ENCODE measurements at places on chromosomes 5 and 9.

GRCh38 chr9:27350382-27350976 lies 53.5 kb upstream of the EQTN start:
- DNase-seq = no peak

- DNase-seq = no peak
Measured at GRCh38 chr5:178212241-178213002, 8.1 kb downstream of the HNRNPAB start.

DNA sequence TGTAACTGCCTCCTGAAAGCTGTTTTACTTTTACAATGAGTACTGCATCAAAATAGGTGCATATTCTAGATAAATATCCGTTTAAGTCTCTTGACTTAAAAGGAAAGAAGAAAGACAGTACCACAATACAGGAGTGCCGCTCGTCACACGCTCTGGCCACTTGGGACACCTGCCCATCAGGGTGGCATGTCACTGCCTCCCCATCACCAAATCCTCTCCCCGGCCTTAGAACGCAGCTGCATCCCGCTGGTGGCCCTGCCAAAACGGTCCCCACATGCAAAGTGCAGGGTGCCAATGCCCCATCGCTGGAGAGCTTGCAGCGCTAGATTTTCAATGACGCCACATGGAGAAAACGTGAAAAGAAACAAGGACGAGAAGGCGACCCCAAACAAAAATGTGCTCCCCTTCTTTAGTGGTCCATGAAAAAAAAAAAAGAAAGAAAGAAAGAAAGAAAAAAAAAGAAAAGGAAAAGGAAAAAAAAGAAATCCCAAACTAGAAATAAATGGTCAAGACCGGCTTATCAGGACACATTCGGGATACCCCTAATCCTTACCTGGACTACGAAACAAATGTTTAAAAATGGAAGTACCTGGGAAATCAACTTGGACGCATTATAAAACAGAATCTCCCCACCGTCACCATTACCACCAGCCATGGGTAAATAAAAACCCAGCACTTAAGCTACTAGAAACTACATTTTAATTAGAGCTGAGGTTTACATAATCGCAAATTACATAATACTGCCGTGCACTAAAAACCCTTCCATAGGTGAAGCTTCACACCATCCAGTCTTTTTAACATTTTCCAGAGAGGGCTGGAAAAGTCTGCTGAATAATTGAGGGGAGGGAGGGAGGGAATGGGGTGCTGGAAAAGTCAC lies 1.0 kb downstream of the ANKH start:
- DNase-seq = no peak

DNA sequence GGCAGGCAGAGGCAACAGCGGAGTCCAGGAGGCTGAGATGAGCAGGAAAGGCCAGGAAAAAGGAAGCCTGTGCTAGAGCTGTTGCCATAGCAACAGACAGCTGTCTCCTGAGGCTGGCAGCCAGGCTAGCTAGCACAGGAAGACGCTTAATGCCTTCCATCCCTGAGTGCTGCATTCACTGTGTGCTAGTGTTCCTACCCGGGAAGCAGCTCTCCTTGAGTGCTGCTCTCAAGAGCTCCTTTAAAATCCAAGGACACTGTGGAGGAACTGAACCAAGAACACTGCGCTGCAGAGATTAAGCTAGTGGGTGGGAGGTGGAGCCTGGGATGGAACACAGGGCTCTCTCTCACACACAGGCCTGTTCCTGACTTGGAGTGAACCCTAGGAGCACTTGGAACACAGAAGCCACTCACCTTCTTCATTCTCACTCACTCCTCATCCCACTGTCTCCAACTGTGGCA lies 53.5 kb upstream of the IL7R start:
- no peak for DNase-seq

GRCh38 chr9:122302237-122303093 lies 37.8 kb downstream of the MRRF start:
- DNase-seq = no peak

GRCh38 chr5:86971034-86971571 lies 296.6 kb upstream of the RASA1 start:
- DNase-seq = no peak

GRCh38 chr5:35136386-35136785 lies 88.6 kb upstream of the AGXT2 start:
- no peak for DNase-seq

GRCh38 chr5:124103671-124104070 lies 591.7 kb downstream of the CSNK1G3 start:
- no peak for DNase-seq

DNA sequence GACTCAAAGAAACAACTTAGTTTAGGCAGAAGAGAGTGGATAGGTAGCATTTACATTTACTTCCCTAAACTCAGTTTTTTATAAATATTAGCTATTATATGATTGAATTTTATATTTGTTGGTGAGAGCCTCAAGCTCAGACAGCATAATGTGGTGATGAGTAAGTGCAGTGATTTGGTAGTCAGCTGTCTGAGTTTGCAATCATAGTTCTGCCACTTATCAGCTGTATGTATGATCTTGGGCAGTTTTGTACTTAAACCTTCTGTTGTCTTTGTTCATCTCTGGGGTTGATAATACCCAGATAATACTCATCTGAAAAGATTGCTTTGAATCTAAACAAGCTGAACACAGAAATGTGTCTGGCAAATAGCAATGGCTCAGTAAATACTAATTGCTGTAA lies 108.8 kb downstream of the ANXA1 start:
- no peak for DNase-seq

DNA sequence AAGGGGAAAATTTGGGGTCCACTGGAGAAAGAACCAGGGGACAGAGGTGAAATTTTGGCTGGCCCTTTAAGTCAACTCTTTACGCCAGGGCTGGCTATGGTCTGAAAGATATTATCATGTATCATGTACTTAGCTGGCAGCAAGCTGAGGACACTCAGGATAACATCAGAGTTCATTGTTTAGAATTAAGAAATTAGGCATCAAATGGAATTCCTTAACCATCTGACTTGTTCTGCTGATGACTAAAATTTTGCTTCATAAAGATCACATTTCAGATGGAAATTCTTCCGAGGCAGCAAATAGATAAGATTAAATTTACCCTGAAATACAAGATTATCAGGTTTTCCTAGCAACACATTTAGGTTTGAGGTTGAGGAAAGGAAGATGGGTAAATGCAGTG lies 269.4 kb upstream of the KLF9 start:
- DNase-seq = no peak

GRCh38 chr9:99486684-99487083 lies 264.6 kb downstream of the SEC61B start:
- no peak for DNase-seq
